ENCODE measurements at places on chromosomes 13 and 19.
A peak's percentile ranks its signal among the peaks of the same experiment; 100 is the strongest.

GRCh38 chr13:93957371-93957770, 522.1 kb downstream of the DCT start:
- DNase-seq: no peak

DNA sequence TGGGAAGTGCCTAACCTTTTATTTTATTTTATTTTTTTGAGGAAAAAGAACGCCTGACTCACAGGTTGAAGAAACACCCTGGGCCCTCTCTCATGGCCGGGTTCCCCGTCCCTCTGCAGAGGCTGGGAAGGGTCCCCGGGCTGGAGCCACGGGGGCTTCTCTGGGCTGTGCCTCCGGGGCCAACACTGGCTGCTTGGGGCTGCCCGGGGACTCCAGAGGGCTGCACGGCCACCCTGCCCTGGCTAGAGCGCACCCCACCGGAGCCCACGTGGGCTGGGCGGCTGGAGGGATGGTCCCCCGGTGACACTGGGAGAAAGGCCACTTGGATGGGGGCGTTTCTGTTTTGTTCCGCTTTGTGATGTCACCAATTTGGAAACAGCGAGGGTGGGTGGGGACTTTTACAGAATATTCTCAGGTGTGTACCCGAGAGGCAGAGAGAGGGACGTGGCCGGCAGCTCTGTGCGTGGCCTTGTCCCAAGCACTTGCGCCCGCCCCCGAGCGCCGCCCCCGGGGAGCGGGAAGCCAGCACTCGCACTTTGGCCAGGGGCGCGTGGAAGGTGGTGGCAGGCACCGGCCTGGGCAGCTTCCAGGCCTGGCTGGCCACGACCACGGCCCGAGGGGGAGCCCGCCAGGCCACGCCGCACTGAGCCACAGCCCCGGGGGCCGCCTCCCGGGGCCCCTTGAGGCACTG, 13.9 kb upstream of the GNA15 start:
- DNase-seq: no peak

GRCh38 chr13:57418067-57418677, 213.4 kb upstream of the PCDH17 start:
- no peak for DNase-seq

GRCh38 chr13:54637366-54637765, 1608.8 kb downstream of the OLFM4 start:
- DNase-seq: peak; percentile 0

GRCh38 chr13:110399801-110400200, 92.7 kb downstream of the COL4A2 start:
- DNase-seq: peak; percentile 46

- no peak for DNase-seq
Measured at GRCh38 chr13:35028338-35028867, 86.3 kb downstream of the NBEA start.

DNA sequence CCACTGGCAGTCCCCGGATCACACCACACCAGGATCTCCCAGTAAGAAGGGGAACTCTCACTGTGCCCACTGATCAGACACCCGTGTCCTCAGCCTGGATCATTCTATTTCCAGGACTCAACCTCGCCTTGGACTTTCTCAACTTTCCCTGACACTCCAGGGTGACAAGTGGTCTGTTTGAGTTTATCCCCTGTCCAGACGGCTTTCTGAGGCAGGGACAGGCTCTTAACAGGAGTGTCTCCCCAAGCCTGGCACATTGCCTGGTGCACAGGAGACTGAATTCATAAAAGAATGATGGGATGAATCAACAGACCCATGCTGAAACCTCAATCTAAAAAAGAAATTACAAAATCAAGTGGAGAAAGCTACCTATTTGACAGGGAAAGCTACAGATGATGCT, 606.6 kb downstream of the EFNB2 start:
- no peak for DNase-seq

DNA sequence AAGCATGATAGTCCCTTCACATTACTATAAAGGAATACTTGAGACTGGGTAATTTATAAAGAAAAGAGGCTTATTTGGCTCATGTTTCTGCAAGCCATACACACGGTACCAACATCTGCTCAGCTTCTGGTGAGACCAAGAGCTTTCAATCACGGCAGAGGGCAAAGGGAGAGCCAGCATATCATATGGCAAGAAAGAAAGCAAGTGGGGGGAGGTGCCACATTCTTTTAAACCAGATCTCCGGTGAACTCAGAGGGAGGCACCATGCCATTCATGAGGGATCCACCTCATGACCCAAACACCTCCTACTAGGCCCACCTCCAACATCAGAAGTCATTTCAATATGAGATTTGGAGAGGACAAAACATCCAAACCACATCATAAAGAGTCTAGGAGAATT, 20.3 kb downstream of the XPO4 start:
- DNase-seq: peak; percentile 4

DNA sequence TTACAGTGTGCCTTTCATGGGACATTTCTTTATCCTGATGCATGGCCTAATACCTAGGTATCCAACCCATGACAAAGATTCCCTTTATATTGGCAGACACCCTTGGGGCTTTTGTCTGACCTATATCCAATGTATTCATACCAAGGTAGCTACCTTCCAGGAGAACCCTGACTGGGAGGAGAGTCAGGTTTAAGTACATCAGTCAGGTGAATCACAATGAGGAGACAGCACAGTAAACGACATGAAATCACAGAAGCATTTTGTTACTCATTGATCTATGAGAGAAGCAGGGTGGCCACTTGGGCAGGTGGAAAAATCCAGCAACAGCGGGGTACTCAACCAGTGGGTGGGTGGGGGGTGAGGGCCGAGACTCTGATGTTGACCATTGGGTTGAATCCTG, 527.4 kb upstream of the ATXN8OS start:
- DNase-seq: no peak

- DNase-seq: no peak
Measured at GRCh38 chr13:110652231-110652730, 36.9 kb downstream of the NAXD start.

DNA sequence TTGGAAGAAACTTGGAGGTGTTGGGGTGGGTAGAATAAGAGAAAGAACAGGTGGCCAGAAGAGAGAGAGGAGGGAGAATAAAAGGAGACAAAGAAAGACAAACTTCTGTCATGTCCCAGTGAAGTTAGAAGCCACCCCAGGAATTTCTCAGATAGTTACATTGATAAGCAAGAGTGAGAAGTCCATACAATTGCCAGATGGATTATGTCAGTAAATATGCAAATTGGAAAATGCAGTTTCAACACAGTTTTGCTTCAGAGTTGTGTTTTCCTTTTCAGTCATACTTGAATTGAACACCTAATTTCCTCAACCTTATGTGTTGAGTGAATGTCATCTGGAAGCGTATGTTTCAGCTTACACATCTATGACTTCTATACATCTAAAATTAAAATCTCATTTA, 139.2 kb downstream of the RXFP2 start:
- no peak for DNase-seq

DNA sequence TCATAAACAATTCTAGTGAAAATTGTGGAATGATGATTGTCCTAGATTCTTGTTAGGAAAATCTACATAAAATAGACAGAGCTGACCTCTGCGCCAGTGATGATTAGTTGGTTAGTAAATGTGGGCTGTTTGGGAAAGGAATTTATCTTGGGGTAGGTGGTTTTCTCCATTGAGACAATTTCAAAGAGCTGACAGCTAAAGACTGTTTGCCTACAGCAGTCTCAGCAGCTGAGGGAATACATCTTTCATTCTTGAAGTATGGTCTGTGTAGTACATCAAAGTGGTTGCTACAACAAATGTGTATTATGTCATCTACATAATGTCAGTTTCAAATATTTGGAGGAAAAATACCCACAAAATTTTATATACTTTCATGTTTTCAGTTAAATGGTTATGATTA, 117.2 kb upstream of the TRPC4 start:
- no peak for DNase-seq

- DNase-seq: no peak
Measured at GRCh38 chr19:3387645-3388589, 21.5 kb downstream of the NFIC start.

GRCh38 chr19:49767381-49767780, 580 bp downstream of the AP2A1 start:
- DNase-seq: no peak
